Inflammatory macrophage treated with lipopolysaccharide for 4 hours (primary cell): ENCODE measurements at places on chromosomes 3 and 15.

GRCh38 chr15:35854316-35854715 is 308.4 kb upstream of the DPH6 start:
- DNase-seq: no peak

GRCh38 chr3:32791833-32792232 is 26.0 kb upstream of the TRIM71 start:
- no peak for DNase-seq

- DNase-seq: no peak
Observed at GRCh38 chr15:87944050-87944449, 312.5 kb downstream of the NTRK3 start.

DNA sequence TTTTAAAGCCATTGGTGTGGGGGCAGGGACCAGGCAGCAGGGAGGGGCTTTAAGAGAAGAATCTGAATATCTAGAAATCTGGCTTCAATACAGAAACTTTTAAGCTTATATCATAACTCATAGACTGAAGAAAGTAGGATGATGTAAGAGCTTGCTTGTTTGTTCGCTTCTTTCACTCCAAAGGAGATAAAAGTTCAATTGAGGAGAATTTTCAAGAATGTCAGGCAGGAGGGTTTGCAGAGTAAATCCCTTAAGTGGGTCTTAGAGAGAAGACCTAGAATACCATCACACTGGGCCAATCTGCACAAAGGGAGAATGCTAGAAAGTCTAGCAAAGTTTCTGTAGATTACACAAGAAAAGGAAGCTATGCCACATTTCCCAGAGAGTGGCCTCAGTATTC is 4.1 kb upstream of the HLTF start:
- DNase-seq: no peak

DNA sequence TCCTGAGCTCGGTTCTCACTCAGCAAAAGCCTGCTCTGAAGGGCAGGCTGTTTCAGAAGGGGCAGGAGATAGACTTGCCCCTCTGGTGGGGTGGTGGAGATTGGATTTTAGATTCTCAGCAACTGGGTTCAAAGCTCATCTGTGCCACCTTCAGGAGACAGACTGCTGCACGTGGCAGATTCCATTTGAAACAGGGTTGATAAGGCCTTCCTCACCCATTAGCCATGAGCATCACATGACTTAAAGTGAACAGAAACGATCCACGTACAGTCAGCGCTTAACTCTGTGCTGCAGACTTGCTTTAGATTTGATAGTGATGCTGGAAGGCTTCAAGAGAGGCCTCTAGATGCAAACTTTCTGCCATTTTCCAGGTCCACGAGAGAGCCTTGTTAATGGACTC is 35.0 kb upstream of the MGLL start:
- DNase-seq: no peak

GRCh38 chr3:65376426-65376825 is 662.3 kb downstream of the MAGI1 start:
- DNase-seq: no peak

- peak; percentile 14 for DNase-seq
Observed at GRCh38 chr3:14691719-14692118, 16.8 kb downstream of the C3orf20 start.

GRCh38 chr3:171049861-171050444 is 23.4 kb upstream of the SLC2A2 start:
- peak; percentile 61 for DNase-seq

GRCh38 chr3:179451265-179452175 is at the start of gene GNB4:
Gene GNB4 (minus strand): TSS chr3:179451470. CDS start chr3:179426200, 25,270 bp downstream.
- DNase-seq: peak; percentile 97

GRCh38 chr3:51709675-51710074 is 2.8 kb downstream of the GRM2 start:
- no peak for DNase-seq

DNA sequence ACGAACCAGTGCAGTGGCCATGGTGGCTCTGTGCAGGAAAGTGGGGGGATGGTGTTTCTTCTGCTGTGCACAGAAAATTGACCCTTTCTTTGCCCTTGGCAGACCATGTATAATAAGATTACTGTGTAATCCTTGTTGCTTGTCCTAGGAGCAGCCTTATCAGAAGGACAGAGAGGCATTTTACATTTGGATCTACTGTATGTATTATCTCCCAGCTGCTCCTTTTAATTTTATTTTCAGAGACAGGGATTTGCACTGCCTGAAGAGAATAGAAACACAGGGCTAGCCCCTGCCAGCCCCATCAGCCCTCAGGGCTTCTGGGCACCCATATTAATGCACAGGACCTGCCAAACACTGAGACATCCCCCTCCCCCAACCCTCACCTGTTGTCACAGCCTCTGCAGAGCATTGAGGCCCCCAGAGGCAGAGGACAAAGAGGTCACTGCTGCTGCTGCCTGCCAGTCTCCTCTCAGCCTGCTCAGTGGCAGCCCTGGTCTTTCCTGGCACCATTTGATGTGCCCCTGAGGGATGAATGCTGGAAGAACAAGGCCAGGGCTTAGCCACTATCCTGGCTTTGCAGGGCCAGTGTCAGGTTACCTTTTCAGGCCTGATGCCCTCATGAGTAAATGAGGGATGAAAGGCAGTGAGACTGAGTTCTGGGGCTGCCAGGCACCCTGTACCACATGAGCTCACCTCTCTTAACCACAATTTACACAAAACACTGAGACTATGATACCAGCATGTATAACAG is 533.4 kb downstream of the NTRK3 start:
- no peak for DNase-seq

DNA sequence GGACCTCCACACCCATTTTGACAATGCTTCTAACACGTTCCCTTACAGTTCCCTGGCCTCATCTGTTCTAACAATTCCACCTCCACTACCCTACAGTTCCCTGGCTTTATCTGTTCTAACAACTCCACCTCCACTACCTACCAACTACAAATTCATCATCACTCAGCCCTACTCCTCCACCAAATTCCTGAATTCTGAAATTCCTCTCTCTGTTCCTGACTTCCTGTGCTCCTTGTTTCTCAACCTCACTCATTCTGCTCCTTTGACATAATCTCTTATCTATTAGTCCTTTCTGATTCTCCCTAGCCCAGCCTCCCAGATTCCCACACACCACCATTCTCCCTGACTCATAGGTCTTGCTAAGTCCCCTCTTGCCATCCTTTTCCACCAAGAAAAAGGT is 22.5 kb downstream of the UPK1B start:
- no peak for DNase-seq

- DNase-seq: no peak
Observed at GRCh38 chr3:58848826-58849225, 182.3 kb upstream of the FAM3D start.

- no peak for DNase-seq
Observed at GRCh38 chr3:20666091-20666490, 480.1 kb upstream of the SGO1 start.

DNA sequence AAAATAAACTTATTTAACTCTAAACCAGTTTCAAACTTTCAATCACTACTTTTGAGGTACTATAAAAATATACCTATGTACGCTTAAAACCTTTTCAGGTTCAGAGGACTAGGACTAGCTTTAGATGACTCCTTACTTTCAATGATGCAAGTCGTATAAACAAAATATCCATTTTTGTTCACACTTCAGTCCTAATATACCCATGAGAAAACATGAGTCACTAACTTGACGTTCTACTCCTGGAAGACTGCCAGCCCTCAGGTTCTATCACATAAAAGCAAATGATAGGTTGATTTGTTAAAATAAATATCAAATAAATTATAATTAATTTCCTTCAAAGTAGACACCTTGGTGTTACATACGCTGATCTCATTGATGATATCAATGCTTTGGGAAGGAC is 10.6 kb upstream of the P3H2 start:
- no peak for DNase-seq

DNA sequence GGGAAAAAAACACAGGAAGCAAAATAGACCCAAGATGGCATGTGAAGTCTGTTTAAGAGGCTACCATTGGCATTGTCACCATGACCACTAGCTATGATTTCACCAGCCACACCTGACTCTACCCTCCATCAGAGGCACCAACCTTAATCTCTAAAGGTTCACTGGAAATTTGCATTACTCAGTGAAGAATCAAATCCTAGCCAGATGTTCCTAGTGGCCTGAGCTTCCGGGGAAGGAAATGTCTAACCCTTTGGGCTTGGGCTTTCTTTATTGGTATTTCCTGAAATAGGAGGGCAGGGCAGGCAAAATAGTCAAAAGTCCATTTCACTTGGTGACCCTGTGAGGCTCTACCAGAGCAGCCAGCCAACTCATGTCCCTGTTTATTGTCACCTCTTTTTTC is 110.9 kb upstream of the PHLDB2 start:
- DNase-seq: no peak

GRCh38 chr3:13670292-13670691 is 121.4 kb downstream of the FBLN2 start:
- no peak for DNase-seq

GRCh38 chr3:76943058-76943457 is 96.8 kb upstream of the ROBO2 start:
- DNase-seq: no peak

DNA sequence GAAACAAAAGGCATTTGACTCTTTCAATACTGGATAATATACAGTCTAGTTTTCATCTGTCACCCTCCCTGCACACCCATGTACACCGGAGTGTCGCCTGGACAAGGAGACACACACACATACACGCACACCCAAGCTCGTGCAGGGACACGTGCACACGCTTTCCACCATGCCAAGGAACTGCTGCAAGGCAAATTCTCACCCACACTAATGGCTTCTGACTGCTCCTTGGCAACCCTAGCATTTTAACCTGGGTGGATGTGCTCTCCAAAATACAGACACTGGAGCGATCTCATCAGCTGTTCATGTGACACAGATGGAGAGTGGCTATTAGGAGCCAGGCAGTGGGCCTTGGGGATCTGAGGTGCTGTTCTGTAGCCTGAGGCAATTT is 61.6 kb downstream of the MEIS2 start:
- DNase-seq: no peak

DNA sequence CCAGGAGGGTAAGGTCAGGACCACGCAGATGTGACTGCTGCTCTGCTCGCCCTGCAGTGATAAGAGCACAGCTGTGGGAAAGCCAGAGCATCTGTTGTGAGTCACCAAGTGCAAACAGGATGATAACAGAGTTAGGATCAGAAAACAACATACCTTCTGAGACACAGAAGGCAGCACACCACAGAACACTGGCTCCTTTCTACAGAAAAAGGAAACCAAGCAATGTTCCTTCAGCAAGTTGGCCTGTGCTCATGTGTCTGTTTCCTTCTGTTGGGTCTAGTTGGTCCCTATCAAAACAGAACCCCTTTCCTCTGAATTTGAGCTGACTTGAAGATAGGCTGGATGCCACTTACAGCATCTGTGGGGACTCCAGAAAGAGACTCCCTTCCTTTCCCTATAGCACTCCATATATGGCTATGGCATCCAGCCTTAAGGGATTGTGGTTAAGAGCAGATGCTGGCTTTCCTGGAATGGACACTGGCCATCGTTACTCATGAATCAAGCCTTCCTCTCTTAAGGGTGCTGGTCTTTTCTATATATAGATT is 440.7 kb upstream of the THBS1 start:
- no peak for DNase-seq
